Kidney capillary endothelial cell (primary cell): ENCODE measurements at places on chromosomes 1 and 21.

DNA sequence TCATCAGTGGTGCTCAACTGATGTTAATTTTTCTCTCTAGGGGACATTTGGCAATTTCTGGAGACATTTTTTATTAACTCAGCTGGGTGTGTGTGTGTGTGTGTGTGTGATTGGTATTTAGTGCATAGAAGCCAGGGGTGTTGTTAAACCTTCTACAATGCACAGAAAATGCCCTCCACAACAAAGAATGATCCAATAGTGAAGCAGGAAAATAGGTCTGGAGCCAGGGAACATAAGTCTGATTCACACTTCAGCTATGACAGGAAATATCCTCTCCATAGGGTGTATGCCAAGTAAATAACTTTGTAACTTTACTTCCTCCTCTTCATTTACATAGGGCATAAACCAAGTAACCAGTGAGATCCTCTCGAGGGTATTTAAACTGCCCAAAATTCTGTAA, 25.1 kb upstream of the TMEM61 start:
- peak; percentile 83 for DNase-seq

GRCh38 chr1:158103861-158104522, 76.7 kb upstream of the CD1D start:
- DNase-seq: no peak

GRCh38 chr1:19014765-19015164, 58.3 kb upstream of the IFFO2 start:
- no peak for DNase-seq

DNA sequence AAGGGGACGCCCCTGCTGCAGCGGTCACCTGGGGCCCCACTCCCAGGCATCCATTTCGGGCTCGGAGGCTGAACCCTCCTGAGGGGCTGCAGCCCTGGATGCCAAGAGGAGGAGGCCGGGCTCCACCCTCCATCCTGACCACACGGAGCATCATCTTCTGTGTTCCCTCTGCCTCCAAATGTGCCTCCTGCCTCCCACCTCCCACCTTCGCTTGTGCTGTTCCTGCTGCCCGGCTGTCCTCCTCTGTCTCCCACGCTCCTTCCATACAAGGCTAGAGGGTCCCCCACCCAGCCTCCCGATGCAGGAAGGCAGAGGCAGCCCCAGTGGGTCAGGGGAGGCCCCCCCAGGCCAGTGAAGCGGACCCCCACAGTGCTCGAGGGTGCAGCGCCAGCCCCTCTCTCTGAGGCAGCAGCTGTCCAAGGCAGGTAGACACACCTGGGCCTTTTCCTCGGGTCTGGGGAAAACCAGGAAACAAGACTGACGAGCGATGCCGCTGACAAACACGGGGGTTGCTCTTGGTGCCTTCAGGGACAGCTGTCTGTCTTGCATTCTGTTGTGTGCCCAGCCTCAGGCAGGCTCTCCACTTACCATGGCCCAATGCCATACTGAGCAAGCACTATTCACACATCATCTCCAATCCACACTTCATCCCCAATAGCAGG, 16.8 kb upstream of the PLEKHG5 start:
- DNase-seq: no peak

DNA sequence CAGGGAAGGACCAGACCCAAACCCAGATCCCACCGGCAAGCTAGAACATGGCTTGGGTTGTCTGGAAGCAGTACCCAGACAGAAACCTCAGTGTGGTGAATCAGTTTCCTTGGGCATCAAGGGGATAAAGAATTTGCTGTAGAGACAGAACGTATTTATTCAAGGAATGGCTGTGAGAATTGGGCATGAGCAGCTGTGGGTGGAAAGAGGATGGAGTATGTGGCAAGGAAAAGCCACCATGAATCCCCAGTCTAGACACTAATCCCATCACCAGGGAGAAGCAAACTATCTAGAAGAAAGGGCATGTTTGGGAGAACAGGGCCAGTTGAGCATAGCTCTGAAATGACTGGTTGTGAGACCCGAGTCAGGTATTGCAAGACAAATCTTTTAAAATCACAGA, 109.2 kb downstream of the TOMM20 start:
- DNase-seq: no peak

DNA sequence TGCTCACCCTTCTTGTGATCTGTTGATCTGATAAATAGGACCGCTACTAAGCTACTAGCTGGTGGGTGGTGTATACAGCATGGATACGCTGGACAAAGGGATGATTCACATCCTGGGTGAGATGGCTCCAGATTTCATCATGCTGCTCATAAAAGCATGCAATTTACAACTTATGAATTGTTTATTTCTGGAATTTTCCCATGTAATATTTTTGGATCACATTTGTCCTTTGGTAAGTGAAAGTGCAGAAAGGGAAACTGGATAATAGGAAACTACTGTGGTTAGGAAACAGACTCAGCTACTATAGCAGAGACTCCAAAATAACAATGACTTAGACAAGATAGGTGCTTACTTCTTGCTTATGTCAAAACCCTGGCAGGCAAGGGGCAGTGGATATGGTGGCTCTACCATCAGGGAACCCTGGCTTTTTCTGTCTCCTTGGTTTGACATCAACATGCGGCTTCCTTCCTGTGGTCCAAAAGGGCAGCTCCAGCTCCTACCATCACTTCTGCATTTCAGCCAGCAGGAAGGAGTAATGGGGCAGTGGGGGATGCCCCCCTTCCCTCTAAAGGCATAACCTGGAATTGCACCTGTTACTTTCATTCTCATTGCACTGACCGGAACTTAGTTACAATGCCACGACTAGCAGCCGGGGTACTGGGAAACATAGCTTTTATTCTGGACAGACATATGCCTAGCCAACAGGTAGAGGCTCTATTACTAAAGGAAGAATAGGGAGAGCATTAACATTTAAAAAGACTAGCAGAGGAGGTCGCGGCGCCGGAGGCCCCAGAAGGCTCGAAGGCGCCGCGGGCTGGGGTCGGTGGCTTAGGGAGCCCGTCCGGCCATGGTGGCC, 13.8 kb upstream of the AK2 start:
- DNase-seq: no peak

GRCh38 chr1:81174811-81175476, 625.8 kb upstream of the ADGRL2 start:
- DNase-seq: peak; percentile 65

- no peak for DNase-seq
These were observed 9.3 kb upstream of the ETS2 start for GRCh38 chr21:38796424-38796823.

- no peak for DNase-seq
These were observed 832 bp downstream of the MRPL20 start for GRCh38 chr1:1406101-1406820.

- DNase-seq: no peak
These were observed 116.1 kb upstream of the GORAB start for GRCh38 chr1:170415710-170416372.

GRCh38 chr1:110677526-110677925, 2.8 kb upstream of the KCNA3 start:
- DNase-seq: no peak

- no peak for DNase-seq
These were observed 31.1 kb upstream of the CYP4B1 start for GRCh38 chr1:46767649-46768282.

DNA sequence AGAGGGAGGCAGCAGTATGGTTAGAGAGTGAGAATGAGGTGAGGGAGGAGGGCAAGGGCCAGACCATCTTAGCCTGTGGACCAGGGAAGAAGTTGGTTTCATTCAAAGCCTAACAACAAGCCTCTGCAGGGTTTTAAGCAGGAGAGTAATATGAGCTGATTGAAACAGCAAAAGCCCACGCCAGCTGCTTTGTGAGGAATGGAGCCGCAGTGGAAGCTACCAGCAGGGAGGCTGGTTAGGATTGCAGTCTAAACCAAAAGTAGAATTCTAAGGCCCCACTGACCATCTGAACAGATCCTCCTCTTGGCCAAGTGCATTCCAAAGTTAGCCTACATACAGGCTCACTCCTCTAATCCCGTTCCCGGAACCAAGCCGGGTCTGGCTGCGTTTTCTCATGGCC, 44.8 kb downstream of the OLFML3 start:
- no peak for DNase-seq

DNA sequence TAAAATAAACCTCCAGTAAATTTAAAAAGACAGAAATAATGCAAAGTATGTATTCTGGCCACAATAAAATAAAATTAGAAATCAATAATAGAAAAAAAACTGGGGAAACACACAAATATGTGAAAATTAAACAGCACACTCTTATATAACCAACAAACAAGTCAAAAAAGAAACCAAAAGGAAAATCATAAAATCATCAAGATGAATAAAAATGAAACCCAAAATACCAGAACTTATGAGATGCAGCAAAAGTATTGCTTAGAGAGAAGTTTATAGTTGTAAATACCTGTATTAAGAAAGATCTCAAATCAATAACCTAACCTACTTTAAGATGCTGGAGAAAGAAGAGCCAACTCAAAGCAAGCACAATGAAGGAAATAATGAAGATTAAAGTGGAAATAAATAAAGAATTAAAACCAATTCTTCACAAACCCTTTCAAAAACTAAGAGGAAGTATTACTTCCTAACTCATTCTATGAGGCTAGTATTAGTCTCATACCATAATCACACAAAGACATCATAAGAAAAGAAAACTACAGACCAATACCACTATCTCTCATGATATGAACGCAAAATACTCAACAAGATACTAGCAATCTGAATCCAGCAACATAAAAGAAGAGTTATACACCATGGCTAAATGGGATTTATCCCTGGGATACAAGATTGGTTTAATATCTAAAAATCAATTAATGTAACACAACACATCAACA, 6.4 kb upstream of the KRTAP10-3 start:
- DNase-seq: no peak

DNA sequence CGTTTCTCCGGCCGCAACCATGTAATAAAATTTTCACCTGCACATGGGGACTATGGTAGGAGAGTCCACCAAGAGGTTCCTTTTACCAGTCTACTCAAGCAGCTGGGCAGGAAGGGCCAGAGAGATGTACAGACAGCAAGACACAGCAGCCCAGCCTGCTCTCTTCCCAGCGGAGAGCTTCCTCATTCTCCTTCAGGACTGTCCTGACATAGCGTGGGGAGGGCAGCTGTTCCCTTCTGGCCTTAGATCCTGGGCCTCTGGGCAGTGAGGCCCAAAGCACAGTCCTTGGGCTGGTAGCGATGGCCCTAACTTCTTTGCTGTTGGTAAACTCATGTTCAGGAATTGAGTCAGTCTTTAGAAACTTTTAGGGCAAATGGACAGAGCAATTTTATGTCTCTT, 89.1 kb downstream of the BCAR3 start:
- DNase-seq: no peak

GRCh38 chr1:86956221-86956620, 41.8 kb downstream of the HS2ST1 start:
- DNase-seq: no peak

GRCh38 chr1:248046536-248046935, at the start of gene OR2L3:
Gene OR2L3 (plus strand): TSS chr1:248046836. CDS start chr1:248060682, 13,846 bp downstream.
- DNase-seq: no peak

DNA sequence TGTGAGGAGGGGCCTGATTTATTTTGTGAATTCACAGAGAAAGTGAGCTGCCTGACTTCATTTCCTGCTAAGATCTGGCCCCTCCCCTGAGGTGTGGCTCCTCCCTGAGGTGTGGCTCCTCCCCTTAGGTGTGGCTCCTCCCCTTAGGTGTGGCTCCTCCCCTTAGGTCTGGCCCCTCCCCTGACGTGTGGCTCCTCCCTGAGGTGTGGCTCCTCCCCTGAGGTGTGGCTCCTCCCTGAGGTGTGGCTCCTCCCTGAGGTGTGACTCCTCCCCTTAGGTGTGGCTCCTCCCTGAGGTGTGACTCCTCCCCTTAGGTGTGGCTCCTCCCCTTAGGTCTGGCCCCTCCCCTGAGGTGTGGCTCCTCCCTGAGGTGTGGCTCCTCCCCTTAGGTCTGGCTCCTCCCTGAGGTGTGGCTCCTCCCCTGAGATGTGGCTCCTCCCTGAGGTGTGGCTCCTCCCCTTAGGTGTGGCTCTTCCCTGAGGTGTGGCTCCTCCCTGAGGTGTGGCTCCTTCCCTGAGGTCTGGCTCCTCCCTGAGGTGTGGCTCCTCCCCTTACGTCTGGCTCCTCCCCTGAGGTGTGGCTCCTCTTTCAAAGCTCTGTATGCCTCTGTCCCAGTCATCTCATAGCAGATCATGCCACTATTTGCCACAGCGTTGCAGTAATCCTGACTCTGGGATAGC, 26.9 kb upstream of the LRRC3 start:
- no peak for DNase-seq

- no peak for DNase-seq
These were observed 20.6 kb upstream of the ATF3 start for GRCh38 chr1:212587888-212588510.

DNA sequence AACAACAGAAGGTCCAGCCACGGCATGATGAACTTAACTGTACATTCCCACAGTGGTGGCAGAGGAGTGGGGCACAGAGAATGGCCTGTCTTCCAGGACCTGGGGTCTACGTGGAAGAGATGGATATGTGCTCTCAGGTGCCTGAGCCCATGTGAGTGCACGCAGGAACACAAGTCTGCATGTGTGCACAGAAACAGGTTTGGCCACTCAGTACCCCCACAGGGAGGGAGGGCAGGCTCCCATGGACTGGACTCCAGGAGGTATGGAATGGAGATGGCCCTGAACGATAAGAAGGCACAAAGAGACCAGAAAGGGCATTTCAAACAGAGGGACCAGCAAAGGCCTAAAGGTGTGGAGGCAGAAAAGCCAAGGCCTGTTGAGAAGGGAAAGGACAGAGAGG, 10.8 kb downstream of the COL9A2 start:
- DNase-seq: no peak

DNA sequence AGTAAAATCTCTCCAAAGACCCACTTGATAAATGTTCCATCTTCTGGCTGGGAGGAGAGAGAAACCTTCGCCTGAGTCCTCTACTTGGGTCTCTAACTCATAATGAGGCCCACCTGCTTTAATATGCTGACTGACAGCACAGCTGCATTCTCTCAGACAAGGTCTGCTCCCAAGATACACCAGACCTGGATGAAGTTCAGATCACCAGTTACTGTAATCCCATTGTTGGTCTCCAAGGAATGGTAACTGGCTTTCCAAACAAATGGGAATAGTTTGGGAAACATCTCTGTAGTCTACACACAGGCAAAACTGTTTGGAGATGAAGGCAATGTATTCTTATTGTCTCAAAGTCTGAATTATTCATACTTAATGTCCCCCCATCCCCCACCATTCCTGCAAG, 27.9 kb upstream of the COL24A1 start:
- no peak for DNase-seq

- DNase-seq: no peak
These were observed 157.5 kb upstream of the C21orf91 start for GRCh38 chr21:17976691-17977090.

DNA sequence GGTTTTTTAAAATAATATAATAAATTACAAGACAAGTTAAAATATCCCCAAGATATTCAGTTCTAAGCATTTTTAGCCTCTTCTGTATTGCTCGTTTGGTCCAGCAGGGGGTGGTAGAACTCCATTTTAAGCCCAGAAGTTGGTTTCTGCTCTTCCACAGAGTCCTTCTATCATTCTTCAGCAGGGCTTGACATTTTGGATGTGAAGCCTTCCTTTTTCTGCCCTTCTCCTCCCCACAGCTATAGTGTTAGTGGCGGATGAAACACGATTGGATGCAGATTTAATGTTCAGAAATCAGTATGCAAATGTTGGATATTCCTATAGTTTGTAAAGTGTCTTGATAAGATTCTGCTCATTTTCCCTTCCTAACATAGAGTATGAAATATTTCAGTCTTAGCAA, 1.4 kb downstream of the NCAM2 start:
- peak; percentile 39 for DNase-seq
